Right ventricle myocardium inferior (tissue), 1 donor: ENCODE measurements at places on chromosomes 1 and 21. TPM values are rescaled to one million over a fixed set of nuclear protein-coding genes. Genes with fewer than 3 reads are reported as not detected.

CFHR3 gene
- not detected for total RNA-seq

DNA sequence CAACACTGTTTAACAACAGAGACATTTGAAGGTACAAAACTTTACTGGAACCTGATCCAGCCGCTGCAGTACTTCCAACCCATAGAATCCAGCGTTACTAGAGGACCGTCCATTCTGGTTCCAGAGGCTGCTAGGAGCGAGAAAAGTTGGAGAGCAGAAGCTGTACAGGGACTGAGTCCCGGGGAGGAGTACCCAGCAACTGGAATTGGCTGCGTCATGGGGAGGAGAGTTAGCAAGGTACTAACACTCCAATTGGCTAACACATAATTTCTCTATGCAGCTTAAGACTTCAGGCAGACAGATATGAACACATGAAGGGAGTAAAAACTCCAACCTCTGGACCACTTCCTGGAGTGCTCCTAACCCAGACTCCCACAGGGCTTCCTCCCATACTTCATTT, 2.1 kb upstream of the QSOX1 start:
- DNase-seq: no peak

MEF2D gene
- 99.7 TPM for total RNA-seq

DNA sequence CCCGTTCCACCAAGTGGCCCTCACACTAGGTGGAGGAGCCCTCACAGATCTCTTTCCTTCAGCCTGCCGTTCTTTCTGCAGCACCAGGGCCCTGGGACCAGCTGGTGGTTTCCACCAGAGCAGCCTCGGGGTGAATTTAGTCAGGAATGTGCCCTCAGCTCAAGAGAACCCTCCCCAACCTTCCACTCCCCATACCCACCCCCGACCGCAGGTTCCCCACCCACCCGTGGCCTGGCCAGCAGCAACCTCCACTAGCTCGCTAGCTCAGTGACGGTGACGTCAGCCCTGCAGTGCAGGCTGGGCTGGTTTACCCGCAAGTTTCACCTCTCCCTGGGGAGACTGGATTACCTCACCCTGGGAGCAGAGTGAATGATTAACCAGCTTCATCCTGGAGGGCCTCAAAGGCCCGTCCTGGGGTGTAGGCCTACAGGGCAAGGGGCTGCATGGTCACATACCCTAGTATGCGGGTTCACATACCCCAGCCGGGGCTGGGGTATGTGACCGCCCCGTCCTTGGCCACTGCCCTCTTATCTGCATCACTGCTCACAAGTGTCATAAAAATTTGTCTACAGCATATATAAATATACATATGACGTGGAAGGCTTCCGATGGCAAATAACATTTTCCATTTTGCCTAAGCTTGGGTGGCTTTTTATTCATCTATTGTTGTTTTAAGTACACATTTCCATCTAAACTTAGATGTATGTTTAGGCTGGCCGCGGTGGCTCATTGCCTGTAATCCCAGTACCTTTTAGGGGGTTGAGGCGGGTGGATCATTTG, 24.5 kb downstream of the ELF3 start:
- DNase-seq: peak; percentile 88

GNG4 gene
- total RNA-seq: not detected

DNA sequence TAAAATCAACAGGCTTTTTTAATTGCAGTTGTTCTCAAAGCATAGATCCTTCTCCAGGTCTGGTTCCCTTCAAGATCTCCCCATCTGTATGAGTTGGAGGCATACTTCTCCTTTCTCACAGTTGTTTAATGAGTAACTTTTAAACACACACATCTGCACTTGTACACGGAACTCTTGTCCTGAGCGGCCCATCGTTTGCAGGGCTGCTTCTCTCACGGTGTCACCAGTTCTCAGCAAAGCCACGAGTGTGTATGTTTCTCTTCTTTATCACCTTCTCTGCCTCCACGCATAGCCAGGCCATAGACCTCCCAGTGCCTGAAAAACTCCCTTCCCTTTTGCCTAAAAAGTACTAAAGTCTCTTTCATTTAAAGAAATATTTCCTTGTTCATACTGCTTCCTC, 68.7 kb upstream of the ROR1 start:
- DNase-seq: no peak

GRCh38 chr1:185435696-185436379, 118.8 kb upstream of the IVNS1ABP start:
- DNase-seq: no peak

QSOX1 gene
- 97.7 TPM for total RNA-seq

GRCh38 chr1:105608713-105609112, 1447.8 kb upstream of the PRMT6 start:
- DNase-seq: no peak

CIART gene
- 12.8 TPM for total RNA-seq

ATP1A2 gene
- total RNA-seq: 209 TPM

GRCh38 chr1:23116216-23116836, 52.3 kb downstream of the LUZP1 start:
- no peak for DNase-seq

DNA sequence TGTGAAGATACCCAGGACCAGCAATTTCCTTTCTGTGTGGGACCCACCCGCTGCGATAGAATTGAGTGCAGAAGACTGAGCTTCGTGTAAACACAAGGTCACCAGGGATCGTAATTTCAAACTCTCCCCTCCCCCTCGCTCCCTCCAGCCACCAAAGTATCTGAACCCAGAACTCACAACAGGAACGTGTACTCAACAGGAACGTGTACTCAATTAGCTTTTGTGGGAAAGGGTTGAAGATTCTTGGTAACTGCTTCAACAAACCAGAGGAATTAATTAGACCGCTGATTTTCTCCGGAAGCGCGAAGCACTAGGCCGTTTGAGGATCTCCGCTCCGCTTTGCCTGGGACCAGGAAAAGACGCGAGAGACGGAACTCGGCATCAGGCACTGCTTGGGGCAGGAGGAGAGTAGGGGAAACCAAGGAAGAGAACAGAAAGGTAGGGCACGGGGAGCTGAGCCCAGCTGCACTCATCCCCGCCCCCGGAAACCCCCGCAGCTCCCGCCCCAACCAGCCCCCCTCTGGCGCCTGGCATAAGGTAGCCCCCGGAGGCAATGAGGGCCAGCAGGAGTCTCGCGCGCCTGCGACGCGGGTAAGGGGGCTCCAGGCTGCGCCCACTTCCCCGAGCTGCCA, 453 bp downstream of the DRAM2 start:
- DNase-seq: peak; percentile 67

GRCh38 chr1:149896575-149896974, 2.8 kb upstream of the BOLA1 start:
- DNase-seq: no peak

DNA sequence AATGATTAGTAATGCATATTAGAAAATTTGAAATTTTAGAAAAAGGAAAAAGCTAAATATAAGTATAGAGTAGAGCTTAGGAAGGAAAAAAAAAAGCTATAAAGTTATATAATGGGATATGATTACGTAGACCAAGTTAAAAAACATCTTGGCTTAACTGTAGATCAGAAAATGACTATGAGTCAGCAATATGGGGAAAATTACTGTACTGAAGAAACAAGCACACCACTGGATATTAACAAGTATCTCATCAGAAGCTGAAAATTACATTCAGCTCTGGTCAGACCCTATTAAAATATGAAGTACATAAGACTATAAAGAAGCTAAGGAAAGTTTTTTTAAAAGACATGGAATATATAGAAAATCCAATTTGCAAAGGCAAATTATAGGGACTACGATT, 19.5 kb downstream of the DNAJC8 start:
- DNase-seq: no peak

CBS gene
- 5.5 TPM for total RNA-seq

MLLT11 gene
- 4.9 TPM for total RNA-seq

HCRTR1 gene
- total RNA-seq: 0.49 TPM

DNA sequence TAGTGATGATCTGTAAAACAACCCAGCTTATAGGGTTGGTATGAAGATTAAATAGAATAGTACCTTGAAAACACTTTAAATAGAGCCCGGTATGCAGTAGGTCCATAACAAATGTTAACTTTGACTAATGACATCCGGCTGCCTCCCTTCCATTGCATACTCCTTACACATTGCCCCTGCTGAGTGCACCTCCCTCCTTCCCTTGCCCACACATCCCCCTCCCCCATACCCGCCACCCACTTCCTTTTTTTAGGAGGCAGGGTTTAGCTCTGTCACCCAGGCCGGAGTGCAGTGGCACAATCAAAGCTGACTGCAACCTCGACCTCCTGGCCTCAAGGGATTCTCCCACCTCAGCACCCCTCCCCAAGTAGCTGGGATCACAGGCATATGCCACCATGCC, 24.4 kb upstream of the ZC3H12A start:
- peak; percentile 64 for DNase-seq

PER3 gene
- 15.4 TPM for total RNA-seq

SPRR2A gene
- not detected for total RNA-seq

KCTD3 gene
- total RNA-seq: 13.0 TPM

TMEM200B gene
- 2.1 TPM for total RNA-seq

- DNase-seq: no peak
Measured at GRCh38 chr1:94540440-94541245, 916 bp downstream of the F3 start.

DNA sequence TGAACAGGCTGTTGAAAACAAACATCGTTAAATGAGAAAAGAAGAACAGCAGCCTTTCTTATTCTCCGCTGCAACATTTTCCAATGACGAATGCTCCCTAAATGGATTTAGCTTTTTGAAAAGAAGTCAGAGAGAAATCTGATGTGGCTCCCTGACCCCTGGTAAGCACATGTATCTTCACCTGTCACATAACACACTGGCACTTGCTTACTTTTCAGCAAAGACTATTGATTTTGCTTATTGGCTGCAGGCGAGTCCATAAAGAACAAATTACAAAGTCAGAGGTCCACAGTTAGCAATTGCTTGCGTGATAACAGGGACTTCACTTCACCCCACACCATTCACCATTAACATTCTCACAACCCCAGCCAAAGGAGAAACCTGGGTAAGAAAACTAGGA, 362.8 kb downstream of the GPATCH2 start:
- no peak for DNase-seq

KCNT2 gene
- total RNA-seq: 0.81 TPM

DNA sequence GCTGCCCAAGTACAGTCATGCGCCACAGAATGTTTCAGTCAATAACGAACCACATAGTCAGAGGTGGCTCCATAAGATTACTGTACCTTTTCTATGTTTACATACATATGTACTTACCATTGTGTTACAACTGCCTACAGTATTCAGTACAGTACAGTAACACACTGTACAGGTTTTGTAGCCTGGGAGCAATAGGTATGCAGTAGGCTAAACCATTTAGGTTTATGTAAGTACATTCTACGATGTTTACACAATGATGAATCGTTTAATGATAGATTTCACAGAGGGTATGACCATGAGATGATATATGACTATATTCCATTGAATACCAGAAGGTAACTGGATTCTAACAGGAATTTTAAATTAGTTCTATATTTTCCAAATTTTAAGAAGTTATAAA, 10.5 kb downstream of the YY1AP1 start:
- DNase-seq: no peak

DNA sequence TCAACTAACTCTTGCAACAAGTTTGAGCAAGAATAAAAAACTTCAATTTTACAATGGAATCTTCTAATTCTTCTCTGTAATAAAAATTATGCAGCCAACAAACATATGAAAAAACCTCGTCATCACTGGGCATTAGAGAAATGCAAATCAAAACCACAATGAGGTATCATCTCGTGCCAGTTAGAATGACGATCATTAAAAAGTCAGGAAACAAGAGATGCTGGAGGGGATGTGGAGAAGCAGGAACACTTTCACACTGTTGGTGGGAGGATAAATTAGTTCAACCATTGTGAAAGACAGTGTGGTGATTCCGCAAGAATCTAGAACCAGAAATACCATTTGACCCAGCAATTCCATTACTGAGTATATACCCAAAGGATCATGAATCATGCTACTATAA, 327.5 kb upstream of the LYPLAL1 start:
- DNase-seq: no peak

NKAIN1 gene
- total RNA-seq: 0.14 TPM

C1orf115 gene
- 22.4 TPM for total RNA-seq

- no peak for DNase-seq
Measured at GRCh38 chr1:214317734-214318133, 36.8 kb downstream of the SMYD2 start.

DNA sequence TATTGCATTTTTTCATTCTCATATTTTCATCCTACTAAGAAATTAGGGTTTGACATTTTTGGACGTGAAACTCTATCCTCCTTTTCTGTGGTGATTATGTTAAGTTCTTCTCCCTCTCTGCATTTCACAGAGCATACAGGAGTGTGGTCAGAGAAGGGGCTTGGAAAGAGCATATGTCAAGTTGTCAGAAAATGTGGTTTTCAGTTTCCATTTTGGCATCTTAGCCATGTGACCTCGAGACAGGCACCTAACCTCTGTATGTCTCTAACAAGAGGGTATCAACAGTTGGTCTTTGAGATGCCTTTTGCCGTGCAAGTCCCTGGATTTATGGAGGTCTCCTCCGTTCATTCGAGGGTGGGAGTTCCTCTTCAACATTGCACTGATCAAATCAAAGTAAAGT, 140.7 kb downstream of the CYYR1 start:
- no peak for DNase-seq

DNA sequence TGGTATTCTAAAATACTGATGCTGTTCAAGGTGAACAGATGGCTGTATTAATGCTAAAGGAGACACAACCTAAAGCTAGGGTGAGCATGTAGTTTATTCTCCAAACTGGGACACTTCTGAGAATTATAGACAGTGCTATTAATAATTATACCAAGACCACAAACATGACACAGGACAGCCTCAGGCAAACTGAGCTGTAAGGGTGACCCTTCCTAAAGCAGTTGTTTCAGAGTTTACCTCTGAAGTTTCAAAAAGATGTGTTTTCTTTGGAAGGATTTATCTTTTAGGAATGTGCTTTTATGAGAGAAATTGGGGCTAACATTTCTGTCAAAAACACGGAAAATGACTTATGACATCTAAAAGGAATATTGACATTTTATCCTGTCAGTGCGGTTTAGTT, 68.8 kb downstream of the RPS6KC1 start:
- no peak for DNase-seq

DNA sequence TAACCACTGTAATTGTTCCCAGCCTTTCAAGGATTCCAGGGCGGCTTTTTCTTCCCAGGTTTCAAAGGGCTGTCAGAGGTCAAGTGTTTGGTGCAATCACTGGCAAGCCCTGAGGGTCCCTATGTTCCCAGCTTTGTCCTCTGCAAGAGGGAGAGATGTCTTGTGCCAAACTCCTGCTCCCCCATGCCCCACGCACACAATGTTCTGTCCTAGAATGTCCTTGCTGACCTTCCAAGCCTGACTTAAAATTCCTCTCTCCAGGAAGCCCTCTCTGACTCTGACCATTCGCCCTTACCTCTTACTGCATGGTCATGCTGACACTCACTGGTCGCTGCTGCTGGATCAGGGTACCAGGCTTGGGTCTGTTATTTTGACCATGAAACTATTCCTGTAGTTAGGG, 152.5 kb upstream of the KCND3 start:
- DNase-seq: no peak

GRCh38 chr1:22447621-22448111, 4.0 kb upstream of the ZBTB40 start:
- no peak for DNase-seq
